Neural progenitor cell (in vitro differentiated cells): ENCODE measurements at places on chromosomes 5 and 9.

GRCh38 chr5:168015506-168015905, 275.9 kb upstream of the WWC1 start:
- no peak for DNase-seq

DNA sequence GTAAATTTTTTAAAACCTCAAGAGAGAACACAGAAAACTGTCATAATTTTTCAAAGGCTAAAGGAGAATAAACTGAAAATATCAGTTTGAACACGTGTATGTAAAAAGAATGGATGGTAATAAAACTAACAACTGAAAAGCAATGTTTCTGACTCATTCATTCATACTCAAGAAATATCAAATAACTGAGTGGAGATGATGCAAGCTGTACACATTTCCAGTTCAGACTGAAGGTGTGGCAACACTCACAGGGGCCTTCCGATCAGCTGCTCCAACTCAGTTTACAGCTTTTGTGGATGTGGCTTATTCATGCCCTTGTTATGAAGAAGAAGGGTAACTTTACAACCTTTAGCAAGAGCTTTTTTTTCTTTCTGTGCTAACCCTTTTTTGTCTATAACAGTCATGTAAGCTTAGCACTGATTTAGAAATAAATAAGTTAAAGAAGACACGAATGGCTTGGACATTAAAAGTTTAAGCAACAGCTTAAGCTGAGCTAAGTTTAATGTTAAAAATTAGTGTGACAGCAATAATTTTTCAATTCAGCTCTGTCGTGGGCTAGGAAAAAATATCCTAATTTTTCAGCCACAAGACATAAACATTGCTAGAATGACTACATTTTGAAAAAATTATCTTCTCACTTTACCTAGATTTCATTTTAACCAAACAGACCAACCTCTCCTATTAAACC, 453.5 kb downstream of the RAB3C start:
- no peak for DNase-seq

- DNase-seq = no peak
These were observed 179.4 kb upstream of the RGMB start for GRCh38 chr5:98594098-98594497.

DNA sequence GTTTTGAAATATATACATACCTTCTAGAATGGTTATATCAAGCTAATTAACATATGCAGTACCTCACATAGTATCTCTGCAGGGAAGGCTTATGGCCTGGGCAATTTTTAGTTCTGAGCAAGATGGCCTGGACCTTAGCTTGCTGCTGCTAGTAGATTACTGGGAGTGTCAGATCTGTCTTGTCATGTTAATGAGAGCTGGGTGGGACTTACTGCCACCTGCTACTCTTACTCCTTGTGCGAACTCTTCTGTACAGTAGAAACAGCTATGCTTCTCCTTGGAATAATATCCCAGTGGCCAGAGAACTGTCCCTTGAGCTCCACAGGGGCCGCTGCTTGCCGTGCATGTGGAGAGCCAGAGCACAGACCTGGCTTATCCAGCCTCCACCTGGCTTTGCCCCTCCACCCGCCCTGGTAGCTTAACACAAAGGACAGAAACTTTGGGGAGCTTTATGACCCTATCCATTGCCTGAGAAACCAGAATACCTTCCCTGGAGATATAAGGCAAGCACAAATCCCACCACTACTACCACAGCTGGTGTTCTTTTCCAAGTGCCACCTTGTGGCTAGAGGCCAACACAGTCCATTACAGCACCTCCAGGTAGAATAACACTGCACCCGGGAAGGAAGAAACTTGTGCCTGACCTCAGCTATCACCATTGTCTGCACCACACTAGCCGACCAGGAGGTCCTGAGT, 74.4 kb upstream of the RUSC2 start:
- peak; percentile 22 for DNase-seq
